Smooth muscle cell of the coronary artery (primary cell): ENCODE measurements at places on chromosomes 16 and 17. TPM values are rescaled to one million over a fixed set of nuclear protein-coding genes. Genes with fewer than 3 reads are reported as not detected.

The TBC1D3C gene
- total RNA-seq, result not detected in 2 replicates

The TERB1 gene
- total RNA-seq, result 0.08 TPM in 1 of 2 replicates, not detected in the other

The CDC42EP4 gene
- total RNA-seq, result 26.0 and 36.4 TPM in 2 replicates

The RMI2 gene
- total RNA-seq, result 0.94 and 2.6 TPM in 2 replicates

The TUBG1 gene
- total RNA-seq, result 21.9 and 23.5 TPM in 2 replicates

The KIF1C gene
- 67.5 and 86.1 TPM in 2 replicates for total RNA-seq

The ZNF469 gene
- 0.23 and 1.7 TPM in 2 replicates for total RNA-seq

The TP53TG3B gene
- total RNA-seq, result 0.08 TPM in 1 of 2 replicates, not detected in the other

The IGFALS gene
- under 0.01 TPM in 2 replicates for total RNA-seq

The GPRC5C gene
- total RNA-seq, result 9.4 and 9.7 TPM in 2 replicates

The NPIPB12 gene
- 4.9 and 12.2 TPM in 2 replicates for total RNA-seq

The PSMB3 gene
- 453 and 499 TPM in 2 replicates for total RNA-seq

The MYH2 gene
- total RNA-seq, result not detected in 2 replicates

The EFCAB13 gene
- total RNA-seq, result 5.0 and 5.5 TPM in 2 replicates

The G6PC1 gene
- total RNA-seq, result not detected in 2 replicates

The PIPOX gene
- total RNA-seq, result 1.4 and 1.9 TPM in 2 replicates

The CFDP1 gene
- total RNA-seq, result 44.4 and 142 TPM in 2 replicates

The ENGASE gene
- 11.4 and 14.4 TPM in 2 replicates for total RNA-seq
